ENCODE measurements at places on chromosomes 5 and 9. TPM values are rescaled to one million over a fixed set of nuclear protein-coding genes. Genes with fewer than 3 reads are reported as not detected.

- DNase-seq = no peak
Observed at GRCh38 chr9:124782661-124783574, 6.0 kb downstream of the OLFML2A start.

GRCh38 chr5:171055875-171056454 lies 194.1 kb downstream of the RANBP17 start:
- DNase-seq = no peak

DNA sequence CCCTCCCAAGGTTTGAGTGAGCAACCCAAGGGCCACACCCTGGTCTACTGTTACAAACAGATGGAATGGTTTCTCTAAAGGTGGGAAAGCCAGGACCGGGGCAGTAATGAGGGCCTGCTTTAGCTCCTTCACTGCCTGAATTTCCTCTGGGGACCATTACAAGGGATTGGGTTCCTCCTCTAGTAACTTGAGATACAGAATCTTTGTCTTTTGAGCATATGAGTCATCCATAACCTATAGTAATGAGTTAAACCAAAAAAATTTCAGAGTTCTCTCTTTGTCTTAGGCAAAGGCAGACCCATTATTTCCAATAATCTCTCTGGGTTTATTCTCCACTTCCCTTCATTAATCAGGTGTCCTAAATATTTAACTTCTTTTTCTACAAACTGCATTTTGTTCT lies 618.8 kb downstream of the HINT1 start:
- no peak for DNase-seq

DNA sequence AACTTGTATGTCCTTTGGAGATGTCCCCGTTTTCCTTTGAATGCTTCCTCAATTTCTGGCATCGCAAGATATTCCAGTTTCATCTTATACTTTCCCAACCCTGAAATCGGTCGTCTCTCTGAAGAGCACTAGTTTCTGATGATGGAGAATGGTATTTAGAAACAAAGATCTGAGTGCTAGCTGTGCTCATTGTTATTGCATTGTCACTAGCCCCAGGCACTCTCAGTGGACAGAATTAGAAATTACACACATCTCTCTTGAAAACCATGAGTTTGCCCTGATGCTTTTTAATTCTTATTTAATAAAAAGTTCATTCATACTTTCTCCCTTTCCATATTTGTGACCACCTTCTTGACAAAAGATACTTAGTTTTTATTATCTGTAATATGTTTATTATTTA lies 67.7 kb downstream of the C9orf152 start:
- no peak for DNase-seq

DNA sequence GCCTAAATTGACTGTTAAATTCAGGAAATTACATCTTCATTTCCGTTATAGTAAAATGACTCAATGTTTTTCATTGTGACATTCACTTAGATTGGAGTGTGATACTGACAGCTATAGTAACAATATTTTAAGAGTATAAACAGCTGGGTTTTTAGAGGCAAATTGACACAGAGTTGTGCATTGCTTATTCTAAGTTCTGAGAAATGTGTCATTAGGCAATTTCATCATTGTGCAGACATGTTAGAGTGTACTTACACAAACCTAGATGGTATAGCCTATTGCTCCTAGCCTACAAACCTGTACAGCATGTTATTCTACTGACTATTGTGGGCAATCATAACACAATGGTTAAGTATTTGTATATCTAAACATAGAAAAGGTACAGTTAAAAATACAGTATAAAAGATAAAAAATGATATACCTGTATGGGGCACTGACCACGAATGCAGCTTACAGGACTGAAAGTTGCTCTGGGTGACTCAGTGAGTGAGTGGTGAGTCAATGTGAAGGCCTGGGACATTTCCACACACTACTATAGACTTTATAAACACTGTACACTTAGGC lies 132.7 kb downstream of the PDE4D start:
- DNase-seq = no peak

DNA sequence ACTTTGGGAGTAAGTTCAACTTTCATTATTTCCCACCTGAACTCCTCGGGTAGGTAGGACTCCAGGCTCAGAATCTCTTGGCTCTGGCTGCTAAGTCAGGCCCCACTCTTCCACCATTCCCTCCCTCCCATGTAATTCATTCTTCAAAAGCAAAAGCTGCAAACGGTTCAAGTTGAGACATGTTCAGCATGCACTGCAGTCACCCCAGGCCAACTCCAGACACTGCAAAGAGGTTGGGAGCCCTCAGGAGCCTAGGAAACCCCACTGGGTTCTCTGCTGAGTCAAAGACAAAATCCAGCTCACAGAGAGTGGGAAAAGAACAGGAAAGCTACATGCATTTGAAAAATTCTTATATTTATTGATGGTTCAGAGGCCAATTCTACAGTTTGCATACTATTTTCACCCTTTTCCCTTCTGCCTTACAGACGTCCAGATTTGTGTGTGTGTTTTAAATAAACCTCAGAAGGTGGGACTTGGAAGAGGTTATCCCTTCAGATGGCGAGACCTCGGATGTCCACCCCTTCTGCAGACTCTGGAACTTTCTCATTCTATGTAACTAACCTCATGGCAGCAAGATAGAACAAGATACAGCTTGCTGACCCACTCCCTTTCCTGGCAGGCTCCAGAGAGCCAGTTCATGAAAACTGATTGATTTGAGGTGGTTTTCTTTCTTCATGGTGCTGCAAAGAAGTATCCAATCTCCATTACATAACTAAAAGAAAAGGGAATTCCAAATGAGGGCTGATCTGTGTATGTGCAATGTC lies 65.7 kb upstream of the EQTN start:
- no peak for DNase-seq

- no peak for DNase-seq
Observed at GRCh38 chr9:127133739-127134167, 11.3 kb upstream of the ANGPTL2 start.

DNA sequence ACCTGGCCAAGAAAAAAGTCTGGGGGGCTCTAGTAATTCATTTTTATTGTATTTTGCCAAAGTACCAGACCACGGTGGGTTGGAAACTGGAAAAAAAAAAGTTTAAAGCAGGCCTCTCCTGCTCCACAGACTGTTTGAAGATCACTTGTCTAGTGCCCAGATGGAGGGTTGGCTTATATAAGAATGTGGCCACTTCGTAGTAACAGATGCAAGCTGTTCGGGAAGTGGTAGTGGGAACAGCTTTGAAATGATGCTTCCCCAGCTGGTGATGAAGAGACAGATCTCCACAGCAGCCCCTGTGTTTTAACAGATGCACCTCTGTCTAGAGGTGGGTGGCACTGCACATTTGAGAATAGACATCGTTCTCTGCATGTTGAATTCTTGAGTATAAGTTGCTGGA lies 54.3 kb upstream of the DMRT3 start:
- DNase-seq = no peak

DNA sequence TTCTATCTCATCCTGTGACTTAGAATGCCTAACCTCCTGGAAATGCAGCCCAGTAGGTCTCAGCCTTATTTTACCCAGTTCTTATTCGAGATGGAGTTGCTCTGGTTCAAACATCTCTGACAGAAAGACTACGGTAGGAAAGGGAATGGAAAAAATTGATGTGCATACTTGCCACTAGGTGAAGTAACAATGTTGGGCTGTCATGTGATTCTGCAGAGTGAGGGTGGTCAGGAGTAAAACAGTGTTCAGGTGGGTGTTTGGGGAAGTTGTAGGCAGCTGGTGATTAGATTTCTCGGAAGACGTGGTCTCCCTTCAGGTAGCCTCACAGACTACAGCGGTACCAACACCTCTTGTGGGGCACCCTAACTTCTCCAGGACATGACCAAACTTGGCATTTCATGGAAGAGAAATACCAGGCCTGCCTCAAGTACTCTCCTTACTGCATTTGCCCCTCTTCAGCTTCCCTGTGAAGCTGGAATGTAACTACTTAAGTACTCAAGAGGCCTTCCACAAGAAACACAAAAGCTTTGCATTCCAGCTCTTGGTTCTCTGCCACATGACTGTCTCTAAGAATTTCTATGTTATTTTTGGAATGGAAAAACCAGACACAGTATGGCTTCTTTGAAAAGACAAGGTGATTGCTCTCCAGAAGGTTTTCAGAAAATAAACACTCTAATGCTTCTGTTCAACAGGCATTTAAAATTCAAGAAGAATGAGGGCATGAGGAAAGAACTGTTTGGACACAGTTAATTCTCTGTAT lies 17.4 kb upstream of the ENTREP1 start:
- no peak for DNase-seq

DNA sequence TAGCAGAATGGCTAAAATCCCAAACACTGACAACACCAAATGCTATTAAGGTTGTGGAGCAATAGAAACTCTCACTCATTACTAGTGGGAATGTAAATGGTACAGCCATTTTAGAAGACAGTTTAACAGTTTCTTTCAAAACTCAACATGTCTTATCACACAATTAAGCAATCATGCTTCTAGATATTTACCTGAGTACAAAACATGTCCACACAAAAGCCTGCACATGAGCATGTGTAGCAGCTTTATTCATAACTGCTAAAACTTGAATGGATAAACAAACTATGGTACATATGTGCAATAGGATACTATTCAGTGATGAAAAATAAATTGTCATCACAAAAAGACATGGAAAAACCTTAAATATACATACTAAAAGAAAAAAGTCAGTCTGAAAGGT lies 31.5 kb downstream of the SLC25A46 start:
- no peak for DNase-seq

DNA sequence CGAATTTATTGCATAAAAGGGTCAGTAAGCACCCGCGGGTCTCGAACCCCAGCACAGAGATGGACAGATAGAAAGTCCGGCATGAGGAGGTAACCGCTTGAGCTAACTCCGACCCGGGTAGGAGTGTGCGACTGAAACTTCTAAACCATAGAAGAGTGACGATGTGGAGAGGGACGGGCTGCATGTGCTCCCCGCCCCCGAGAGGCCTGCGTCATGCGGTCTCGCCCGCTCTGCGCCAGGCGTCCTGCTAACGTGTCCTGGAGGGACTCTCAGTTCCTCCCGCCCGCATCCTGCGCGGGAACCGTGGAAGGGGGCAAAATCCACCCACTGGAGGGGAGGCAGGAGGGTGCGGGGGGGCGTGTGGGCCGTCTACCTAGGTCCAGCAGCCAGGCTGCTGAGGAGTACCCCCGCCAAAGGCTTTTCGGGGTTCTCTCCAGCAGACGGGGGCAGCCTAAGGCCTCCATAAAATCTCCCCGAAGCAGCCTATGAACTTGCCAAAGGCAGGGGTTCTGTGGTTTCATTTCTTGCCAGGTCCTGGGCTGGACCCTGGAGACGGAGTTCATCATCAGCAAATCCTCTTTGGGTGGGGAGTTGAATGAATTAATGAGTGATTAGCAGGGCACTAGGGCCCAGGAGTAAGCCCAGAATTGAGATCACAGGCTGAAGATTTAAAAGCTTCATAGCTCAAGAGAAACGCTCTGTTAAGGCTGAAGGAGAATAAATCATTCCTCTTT lies 51.9 kb downstream of the TGFBI start:
- no peak for DNase-seq

GRCh38 chr5:161273410-161273809 lies 273.1 kb downstream of the GABRB2 start:
- DNase-seq = no peak

- DNase-seq = no peak
Observed at GRCh38 chr5:14767735-14768507, 103.4 kb downstream of the OTULIN start.

DNA sequence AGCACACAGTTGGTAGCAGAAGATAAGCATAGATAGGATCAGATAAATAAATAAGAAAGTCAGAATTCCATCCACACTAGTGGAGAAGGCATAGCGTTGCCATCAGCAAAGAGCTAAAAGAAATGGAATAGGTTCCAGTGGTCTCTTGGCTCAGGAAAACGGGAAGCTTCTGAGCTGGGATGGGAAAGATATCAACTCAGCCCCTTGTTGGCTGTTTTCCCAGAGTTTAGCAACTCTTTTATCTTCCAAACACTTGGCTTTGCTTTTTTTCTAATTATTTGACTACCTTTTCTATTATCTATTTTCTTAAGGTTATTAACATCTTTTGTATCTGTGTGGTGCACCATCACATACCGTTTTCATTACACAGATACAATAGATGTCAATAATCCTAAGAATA lies 445.7 kb upstream of the TRPC7 start:
- DNase-seq = no peak

GRCh38 chr9:20065796-20066700 lies 277.2 kb upstream of the SLC24A2 start:
- no peak for DNase-seq

- DNase-seq = no peak
Observed at GRCh38 chr9:19931098-19931890, 142.5 kb upstream of the SLC24A2 start.

DNA sequence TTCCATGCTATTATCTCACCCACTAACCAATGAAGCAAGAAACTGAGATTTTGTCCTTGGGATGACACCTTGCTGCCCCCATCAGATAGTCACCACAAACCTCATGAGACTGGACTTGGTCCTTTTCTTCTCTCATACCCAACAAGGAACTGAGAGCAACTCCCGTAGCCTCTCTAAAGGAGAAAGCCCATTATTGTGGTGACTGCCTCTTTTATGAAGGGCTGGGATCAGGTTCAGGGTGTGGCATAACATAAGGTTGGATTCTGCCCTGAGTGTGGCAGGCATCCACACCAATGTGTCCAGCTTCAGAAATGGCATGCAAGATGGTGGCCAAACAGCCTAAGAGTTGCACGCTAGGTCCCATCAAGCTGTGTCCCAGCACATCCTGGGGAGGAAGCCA lies 1.3 kb upstream of the ACTL7A start:
- DNase-seq = no peak

- DNase-seq = no peak
Observed at GRCh38 chr5:3302228-3302627, 293.4 kb upstream of the IRX1 start.

GRCh38 chr9:131394464-131395156 lies 724 bp downstream of the PRRC2B start:
- peak; percentile 71 for DNase-seq

- DNase-seq = no peak
Observed at GRCh38 chr5:64923151-64923685, 154.5 kb downstream of the CWC27 start.

- DNase-seq = no peak
Observed at GRCh38 chr5:140310434-140310833, 7.5 kb upstream of the PFDN1 start.

- no peak for DNase-seq
Observed at GRCh38 chr9:99365233-99365980, 143.3 kb downstream of the SEC61B start.

DNA sequence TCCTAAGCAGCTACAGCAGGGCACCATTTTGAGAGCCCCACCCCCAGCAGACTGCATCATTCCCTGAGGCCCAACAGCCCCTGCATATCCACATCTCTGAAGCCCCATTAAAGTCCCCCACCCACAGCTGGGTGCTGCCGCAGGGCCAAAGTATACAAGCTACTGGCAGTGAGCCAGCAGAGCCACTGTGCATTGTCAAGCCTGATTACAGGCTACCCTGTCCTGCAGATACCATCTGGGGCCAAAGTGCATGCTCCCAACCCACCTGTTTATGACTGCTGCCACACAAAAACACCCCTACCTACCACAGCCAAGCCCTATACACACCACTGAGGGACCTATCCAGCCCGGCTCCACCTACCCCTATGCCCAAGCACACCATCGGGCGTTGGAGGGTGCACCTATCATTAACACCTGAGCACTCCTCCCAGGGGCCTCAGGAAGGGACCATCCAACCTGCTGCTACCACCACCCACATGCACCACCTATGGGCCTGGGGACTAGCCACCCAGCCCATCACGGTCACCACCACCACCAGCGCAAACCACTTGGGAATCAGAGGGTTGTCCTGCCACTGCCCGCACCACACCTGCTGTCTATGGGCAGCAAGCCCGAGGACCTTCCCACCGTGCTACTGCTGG lies 105.0 kb downstream of the PLPP1 start:
- DNase-seq = no peak

ANXA2R gene
- polyA plus RNA-seq = 70.2 TPM

PLPPR1 gene
- not detected for polyA plus RNA-seq

ROPN1L gene
- 1.9 TPM for polyA plus RNA-seq

ZNF366 gene
- not detected for polyA plus RNA-seq

SPAG8 gene
- polyA plus RNA-seq = 1.9 TPM

GNA14 gene
- polyA plus RNA-seq = not detected

PRRC2B gene
- 29.8 TPM for polyA plus RNA-seq
